ENCODE measurements at places on chromosomes 3 and 15.

GRCh38 chr3:60240492-60240891 is 1010.8 kb downstream of the FHIT start:
- DNase-seq = no peak

DNA sequence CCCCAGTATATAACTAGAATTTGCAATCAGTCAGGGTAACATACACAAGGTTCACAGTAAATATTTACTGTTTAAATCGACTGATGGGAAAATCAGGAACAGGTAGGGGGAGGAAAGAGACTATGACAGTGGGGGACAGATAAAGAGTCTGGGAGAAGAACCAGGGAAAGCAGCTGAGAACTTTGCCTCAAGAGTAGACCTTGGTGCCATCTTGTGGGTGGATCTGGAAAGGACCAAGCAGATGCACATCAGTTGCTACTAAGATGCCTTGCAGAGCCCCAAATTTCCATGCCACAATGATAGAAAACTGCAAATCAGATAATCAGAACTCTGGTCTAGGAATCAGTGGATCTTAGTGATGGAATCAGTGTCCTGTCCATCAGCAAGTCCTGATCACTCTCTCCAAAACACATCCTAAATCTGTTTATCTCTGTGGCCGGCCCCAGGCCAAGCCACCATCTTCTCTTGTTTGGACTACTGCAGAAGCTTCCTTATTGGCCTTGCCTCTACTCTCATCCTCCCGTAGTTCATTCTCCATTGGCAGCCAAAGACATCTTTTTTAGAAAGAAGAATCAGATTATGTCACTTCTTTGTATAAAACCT is 62.7 kb downstream of the PDE8A start:
- DNase-seq = peak; percentile 17

- no peak for DNase-seq
These were observed 8.3 kb downstream of the TMPRSS7 start for GRCh38 chr3:112042842-112043280.

GRCh38 chr3:35664460-35664919 is 25.2 kb downstream of the ARPP21 start:
- DNase-seq = no peak

- DNase-seq = no peak
These were observed 125.0 kb downstream of the RAP2B start for GRCh38 chr3:153287017-153287416.

DNA sequence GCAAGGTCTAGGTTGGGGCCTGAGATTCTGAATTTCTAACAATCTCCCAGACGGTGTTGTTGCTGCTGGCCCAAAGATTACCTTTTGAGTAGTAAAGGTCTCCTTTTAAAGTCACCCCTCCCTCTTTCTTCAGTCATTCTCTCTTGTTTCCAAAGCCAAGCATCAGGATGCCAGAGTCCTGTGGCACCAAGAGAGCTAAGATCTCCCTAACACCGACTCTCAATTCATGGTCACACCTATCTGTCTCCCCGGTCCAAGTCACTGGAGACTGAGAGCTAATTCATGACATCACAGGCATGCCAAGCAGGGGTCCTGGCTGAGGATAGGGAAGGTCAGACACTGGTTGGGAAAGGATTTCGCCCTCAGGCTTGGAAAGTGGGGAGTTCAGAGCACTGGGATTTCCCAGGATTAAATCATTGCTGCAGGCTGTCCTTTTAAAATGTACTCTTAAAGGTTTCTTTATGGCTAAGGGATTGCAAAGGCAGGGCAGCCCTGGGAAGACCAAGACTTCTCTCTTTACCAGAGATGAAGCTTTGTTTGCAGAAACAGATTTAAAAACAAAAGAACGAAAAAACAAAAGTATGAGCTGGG is 7.3 kb downstream of the SHOX2 start:
- no peak for DNase-seq

GRCh38 chr3:133588035-133588434 is 14.5 kb downstream of the CDV3 start:
- no peak for DNase-seq

GRCh38 chr3:33826688-33827087 is 28.3 kb downstream of the PDCD6IP start:
- no peak for DNase-seq

GRCh38 chr3:44323341-44323955 is 15.1 kb upstream of the TCAIM start:
- peak; percentile 80 for DNase-seq

DNA sequence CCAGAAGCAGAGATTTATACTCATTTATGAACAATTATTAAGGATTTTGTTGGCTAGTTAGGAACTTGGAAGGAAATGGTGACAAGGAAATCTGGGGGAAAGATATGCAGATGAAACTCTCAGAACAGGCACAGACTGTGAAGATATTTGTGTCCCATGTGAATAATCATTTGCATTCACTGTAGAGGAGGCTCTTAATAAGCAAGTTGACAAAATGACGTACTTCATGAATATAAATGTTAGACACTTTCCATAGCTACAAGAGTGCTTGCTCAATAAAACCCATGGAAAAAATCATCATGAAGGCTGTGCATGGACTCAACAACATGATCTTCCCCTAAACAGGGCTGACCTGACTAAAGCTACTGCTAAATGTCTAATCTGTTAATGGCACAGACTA is 59.7 kb downstream of the MAP4 start:
- no peak for DNase-seq

- no peak for DNase-seq
These were observed 16.2 kb downstream of the ACVR2B start for GRCh38 chr3:38469852-38470251.

DNA sequence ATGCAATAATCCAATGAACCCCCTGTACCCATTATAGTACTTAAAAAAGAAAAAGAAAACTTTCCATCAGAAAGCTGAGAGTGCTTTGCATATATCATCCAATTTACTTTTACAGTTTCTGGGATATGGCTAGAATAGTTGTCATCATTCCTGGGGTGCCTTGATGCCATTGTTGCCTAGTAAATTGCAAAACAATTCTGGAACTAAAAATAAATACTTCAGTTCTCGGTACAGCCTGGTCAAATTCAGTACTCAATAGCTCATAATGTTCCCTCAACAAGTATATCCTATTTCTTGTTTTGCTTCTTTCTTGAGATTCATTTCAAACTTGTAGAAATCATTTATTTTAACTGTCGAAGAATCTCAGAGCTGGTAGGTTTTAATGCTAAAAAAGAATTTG is 334.7 kb upstream of the MDFIC2 start:
- DNase-seq = no peak

DNA sequence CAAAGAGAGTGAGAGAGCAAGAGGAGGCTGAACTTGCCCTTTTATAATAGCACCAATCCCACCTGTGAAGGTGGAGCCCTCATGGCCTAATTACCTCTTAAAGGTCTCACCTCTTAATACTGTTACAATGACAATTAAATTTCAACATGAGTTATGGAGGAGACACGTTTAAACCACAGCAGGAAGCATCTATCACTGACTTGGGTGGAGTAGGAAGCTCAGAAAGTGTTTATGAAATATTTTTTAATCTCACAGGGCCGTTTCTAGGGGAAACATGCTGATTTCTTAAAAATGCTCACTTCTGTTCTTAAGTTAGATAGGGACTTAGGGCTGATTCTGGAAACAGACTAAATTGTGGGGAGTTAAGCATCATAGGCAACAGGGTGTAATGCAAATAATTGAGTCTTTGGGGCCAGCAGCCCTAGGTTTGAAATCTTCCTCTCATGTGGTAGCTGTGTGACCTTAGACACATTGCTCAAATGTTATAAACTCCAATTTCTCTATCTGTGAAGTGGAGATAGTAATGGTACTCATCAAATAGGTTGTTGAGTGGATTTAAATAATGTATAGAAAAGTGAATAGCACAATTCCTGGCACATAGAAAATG is 133.3 kb upstream of the KLHL25 start:
- DNase-seq = no peak

- DNase-seq = no peak
These were observed 64.7 kb upstream of the CCDC39 start for GRCh38 chr3:180743813-180744590.

DNA sequence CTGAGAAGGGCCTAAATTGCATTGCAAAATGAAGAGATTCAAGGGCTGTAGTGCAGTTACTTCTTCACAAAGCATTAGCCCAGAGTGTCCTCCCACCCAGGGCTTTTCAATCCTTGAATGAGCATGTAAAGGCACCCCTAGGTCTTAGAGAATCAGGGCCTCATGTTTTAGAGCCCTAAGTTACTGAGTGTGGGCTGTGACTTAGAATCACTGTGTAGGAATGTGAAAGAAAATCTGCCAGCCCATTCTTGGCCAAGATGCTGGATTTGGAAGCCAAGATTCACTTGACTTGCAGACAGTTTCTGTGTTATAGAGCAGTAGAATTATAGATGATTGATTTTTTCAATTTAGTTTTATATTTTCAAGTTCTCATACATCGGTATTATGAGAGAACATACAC is 153.2 kb downstream of the MYRIP start:
- DNase-seq = no peak

DNA sequence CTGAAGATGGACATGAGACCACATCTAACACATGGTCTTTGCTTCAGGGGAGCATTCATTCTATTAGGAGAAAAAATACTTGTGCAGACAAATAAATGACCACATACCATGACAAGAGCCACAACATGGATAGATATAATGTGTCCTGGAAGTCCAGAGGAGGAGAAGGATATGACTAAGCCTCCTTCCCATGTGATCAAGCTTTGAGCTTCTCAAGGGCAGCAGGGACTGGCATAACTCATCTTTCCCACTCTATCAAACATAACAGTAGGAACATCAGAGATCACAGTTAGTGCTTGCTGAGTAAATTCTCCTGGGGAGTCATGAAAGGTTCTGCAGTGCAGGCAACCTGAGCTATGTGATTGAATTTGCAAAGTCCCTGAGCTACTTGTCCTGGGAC is 86.0 kb upstream of the LPP start:
- no peak for DNase-seq

DNA sequence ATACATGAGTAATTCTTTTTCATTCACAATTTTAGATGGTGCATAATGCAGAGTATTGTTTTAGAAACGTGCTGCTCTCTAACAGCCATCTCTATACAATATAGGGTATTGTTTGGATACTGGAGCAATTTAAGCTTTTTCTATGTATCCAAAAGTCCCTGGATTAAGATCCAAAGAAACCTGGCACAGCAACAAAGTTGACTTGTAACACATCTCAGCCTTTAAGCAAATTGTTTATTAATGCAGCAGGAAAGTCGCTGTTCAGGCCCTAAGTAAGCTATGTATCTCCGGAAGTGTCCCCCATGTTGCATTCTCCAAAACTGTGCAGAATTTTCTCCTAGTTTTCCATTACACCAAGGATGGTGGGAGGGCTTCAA is 7.3 kb downstream of the VGLL4 start:
- no peak for DNase-seq

GRCh38 chr15:56883088-56883487 is 35.4 kb upstream of the TCF12 start:
- DNase-seq = no peak

DNA sequence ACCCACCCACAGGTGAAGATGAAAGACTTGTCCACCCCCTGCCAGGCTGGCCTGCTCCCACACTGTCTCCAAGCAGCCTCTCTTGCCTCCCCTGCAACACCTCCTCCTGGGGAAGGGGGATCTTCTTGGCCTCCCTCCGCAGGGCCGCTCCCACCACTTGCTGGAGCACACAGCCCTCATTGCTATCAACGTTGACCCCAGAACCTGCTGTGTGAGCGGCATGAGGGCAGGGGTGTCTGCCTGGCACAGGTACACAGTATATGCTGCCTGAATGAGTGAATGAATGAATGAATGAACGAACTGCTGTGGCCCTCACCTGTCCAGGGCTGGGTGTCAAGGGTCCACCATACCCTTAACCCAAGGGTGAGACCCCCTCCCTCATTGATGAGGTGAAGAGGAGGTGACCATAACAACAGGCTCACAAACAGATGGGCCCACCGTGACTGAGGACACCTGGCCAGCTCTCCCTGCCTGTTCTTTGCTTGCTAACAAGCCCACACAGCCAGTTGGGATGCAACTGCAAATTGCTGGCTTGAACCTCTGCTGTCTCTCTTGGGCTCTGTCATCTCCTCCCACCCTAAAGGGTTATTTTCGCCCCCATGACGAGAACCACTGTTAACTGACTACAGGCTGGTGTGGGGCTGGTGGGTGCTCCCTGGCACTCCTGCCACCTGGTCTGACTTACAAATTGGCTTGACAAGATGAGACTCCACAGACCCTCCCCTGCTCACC is 22.5 kb downstream of the SLC41A3 start:
- DNase-seq = no peak

DNA sequence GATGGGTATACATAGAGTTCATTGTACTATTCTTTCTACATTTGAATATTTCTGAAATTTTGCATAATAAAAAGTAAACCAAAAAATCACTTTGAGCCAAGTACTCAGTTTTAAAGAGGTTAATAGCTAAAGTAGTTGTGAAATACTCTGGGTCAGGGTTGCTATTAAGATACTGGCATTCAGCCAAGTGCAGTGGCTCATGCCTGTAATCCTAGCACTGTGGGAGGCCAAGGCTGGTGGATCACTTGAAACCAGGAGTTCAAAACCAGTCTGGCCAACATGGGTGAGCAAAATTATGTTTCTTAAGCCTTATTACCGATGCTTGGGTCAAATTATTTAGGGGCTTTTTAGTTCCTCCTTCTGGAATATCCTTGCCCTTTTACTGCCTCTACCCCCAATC is 122.0 kb upstream of the MELTF start:
- DNase-seq = peak; percentile 77

DNA sequence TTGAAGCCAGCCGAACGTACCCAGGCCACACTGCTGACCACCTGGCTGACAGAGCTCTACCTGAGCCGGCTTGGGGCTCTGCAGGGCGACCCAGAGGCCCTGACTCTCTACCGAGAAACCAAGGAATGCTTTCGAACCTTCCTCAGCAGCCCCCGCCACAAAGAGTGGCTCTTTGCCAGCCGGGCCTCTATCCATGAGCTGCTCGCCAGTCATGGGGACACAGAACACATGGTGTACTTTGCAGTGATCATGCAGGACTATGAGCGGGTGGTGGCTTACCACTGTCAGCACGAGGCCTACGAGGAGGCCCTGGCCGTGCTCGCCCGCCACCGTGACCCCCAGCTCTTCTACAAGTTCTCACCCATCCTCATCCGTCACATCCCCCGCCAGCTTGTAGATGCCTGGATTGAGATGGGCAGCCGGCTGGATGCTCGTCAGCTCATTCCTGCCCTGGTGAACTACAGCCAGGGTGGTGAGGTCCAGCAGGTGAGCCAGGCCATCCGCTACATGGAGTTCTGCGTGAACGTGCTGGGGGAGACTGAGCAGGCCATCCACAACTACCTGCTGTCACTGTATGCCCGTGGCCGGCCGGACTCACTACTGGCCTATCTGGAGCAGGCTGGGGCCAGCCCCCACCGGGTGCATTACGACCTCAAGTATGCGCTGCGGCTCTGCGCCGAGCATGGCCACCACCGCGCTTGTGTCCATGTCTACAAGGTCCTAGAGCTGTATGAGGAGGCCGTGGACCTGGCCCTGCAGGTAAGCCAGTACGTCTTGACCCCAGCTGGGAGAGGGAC is 6.2 kb downstream of the VPS18 start:
- no peak for DNase-seq

DNA sequence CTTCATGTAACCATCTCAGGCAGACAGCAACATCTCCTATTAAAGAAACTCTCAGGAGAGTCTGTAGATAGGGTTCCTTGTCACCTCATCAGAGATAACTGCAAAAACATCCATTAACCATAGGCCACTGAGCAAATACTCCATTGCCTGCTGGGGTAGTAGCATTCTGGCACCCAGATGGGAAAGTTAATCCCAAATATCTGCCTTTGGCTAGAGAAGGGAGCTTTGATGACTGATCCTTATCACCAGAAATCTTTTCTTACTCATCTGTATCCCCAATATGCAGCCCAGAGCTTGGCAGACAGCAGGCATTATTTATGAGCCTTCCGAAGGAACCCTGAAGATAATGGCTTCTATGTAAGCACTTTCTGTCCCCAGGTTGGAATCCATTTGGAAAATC is 173.1 kb downstream of the MFSD1 start:
- no peak for DNase-seq
